ENCODE measurements at places on chromosomes 12 and 14. TPM values are rescaled to one million over a fixed set of nuclear protein-coding genes. Genes with fewer than 3 reads are reported as not detected.
A peak's percentile ranks its signal among the peaks of the same experiment; 100 is the strongest.

The GALNT8 gene
- 4.5 TPM for total RNA-seq

The CLEC2A gene
- total RNA-seq: not detected

The FOXG1 gene
- 0.28 TPM for total RNA-seq

The KRT84 gene
- not detected for total RNA-seq

The KRT78 gene
- total RNA-seq: not detected

The RTN1 gene
- 129 TPM for total RNA-seq

The CABP1 gene
- not detected for total RNA-seq

The GLS2 gene
- total RNA-seq: 0.85 TPM

The LPAR5 gene
- 6.8 TPM for total RNA-seq

DNA sequence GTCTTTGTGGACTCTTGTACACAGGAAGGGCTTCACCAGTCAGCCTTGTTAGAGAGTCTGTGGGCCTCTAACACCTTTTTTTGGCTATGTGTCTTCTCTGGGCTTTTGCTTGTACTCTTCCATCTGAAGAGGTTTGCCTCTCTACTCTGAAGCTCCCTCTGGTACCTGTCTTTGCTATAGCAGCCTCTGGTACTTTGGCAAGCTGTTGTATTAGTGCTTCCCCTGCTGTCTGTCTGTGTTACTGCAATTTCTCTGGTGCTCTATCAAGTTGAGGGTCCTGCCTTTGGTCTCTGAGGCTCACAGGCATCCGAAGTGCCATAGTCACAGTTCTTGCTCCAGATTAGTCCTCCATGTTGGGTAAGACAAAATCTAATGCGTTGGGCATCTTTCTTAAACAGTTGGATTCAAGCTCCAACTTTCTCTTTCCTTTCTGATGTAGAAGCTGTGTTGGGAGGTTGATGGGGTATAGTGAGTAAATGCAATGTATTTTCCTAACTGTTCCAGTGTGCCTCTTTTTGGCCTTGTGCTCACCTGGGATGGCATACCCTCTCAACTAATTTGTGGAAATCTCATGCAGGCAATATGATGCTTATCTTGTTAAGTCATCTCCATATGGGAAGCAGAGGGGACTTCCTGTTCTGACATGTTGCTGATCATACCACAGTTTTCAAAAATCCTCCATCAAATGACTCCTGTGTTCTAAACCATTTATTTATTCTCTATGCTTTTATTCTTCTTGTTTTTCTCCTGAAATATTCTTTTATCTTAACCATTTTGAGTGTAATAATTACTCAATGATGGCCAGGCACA, 88.8 kb downstream of the ATF7IP start:
- H3K4me1 ChIP-seq: no peaks in the 10 kb centered on the region
- peaks cover 14% of the 10 kb centered on the region for H3K36me3 ChIP-seq
- DNase-seq: no peak
- H3K27ac ChIP-seq: no peak overlapping the region
- no peaks in the 10 kb centered on the region for H3K27me3 ChIP-seq
- no peak overlapping the region for H3K4me3 ChIP-seq

GRCh38 chr12:54001283-54002187, 1.6 kb downstream of the HOXC9 start:
- no peak for DNase-seq
- H3K36me3 ChIP-seq: no peaks in the 10 kb centered on the region
- H3K27me3 ChIP-seq: peaks cover 25% of the 10 kb centered on the region
- H3K4me3 ChIP-seq: no peak overlapping the region
- peak overlapping the region; percentile 22 for H3K27ac ChIP-seq
- H3K4me1 ChIP-seq: peaks cover 12% of the 10 kb centered on the region

GRCh38 chr12:13362260-13362841, 165.8 kb downstream of the EMP1 start:
- H3K27ac ChIP-seq: no peak overlapping the region
- no peaks in the 10 kb centered on the region for H3K27me3 ChIP-seq
- no peaks in the 10 kb centered on the region for H3K36me3 ChIP-seq
- no peak overlapping the region for H3K4me3 ChIP-seq
- no peak for DNase-seq

- H3K36me3 ChIP-seq: no peaks in the 10 kb centered on the region
- H3K27me3 ChIP-seq: no peaks in the 10 kb centered on the region
- DNase-seq: no peak
- no peak overlapping the region for H3K27ac ChIP-seq
Measured at GRCh38 chr12:59708484-59708883, 112.7 kb downstream of the SLC16A7 start.

DNA sequence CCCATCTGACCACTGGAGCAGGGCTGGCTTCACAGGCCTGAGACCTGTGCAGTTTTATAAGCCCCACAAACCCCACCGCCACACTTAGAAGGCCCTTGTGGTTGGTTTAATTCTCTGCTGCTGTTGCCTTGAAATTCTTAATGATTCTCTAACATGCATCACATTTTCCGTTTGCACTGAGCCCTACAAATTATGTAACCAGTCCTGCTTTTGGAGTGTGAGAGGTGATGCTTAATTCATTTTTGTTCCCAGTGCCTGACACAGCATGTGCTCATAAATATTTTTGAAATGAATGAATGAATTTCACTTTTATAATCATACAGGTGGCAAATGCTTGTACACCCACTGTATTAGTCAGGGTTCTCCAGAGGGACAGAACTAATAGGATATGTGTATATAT, 52.8 kb upstream of the PLXNC1 start:
- H3K4me1 ChIP-seq: peaks cover 23% of the 10 kb centered on the region
- H3K4me3 ChIP-seq: no peak overlapping the region
- H3K27ac ChIP-seq: no peak overlapping the region

GRCh38 chr12:9361879-9362326, 153.7 kb upstream of the PZP start:
- no peak overlapping the region for H3K27ac ChIP-seq
- H3K36me3 ChIP-seq: no peaks in the 10 kb centered on the region
- no peak for DNase-seq
- no peaks in the 10 kb centered on the region for H3K4me1 ChIP-seq

DNA sequence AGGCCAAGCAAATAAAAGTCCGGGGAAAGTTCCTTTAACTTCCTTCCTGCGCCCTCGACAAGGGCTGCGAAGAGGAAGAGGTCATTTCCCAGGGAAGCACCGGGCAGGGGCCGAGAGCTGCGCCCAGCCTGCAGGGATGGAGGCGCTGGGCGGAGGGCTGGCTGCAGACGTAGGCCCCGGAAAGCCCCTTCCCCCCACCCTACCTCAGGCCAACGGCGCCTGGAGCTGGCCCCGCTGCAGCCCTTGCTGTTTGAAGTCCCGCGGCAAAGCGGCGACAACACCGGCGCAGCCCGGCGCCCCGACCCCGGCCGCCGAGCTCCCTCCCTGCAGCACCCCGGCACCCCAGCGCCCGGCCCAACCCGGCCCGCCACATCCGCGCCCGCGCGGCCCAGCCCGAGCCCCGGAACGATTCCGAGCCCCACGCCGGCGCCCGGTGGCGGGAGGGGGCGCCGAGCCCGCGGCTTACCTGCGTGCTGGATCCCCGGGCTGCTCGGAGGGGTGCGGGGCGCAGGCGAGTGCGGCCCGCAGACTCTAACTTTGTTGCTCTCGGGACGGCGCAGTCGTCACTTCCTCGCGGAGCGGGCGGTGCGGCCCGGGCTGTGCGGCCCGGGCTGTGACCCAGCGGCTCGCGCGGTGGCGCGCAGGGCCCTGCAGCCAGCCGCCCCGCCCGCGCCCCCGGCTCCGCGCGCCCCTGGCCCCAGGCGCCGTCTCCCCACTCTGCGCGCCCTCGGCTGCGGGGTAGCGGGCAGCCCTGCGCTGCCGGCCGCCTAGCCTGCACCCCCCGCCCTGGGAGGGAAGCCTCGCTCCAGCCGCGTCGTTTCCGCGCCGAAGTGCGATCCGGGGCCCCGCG, 64.8 kb upstream of the PTGR2 start:
- peak overlapping the region; percentile 95 for H3K27ac ChIP-seq
- no peaks in the 10 kb centered on the region for H3K27me3 ChIP-seq
- no peak for DNase-seq
- H3K4me1 ChIP-seq: peaks cover 63% of the 10 kb centered on the region
- no peaks in the 10 kb centered on the region for H3K36me3 ChIP-seq

DNA sequence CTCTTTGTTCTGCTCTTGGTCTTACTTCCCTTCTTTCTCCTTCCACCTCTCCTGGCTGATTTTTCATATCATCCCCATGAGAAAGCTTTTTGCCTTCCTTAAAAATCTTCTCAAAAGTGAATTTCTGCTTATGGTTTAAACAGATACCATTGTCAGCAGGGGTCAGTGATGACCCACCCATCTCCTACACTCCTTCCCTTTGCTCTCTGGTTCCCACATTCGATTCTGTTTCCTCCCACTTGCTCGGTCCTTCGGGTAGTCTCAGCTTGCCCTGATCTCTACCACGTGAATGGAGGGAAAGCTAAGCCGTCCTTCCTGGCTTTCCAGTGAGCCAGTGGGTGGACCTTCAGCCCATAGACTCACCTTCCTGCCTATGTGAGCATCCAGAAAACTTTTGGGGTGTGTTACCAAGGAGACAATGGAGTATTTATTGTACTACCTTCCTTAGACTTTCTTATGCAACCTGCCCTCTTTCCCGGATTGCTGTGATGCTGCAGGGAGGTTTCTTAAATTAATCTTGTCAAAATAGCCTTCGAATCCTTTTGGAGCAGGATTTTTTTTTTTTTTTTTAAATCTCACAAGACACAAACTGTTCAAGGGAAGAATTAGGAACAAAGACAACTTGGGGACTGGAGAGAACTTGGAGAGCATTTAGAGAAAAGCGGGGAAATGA, 306.3 kb downstream of the CACNA1C start:
- peak overlapping the region; percentile 56 for H3K27ac ChIP-seq
- no peak for DNase-seq
- H3K4me1 ChIP-seq: peaks cover 10% of the 10 kb centered on the region
- H3K36me3 ChIP-seq: no peaks in the 10 kb centered on the region
- no peaks in the 10 kb centered on the region for H3K27me3 ChIP-seq

DNA sequence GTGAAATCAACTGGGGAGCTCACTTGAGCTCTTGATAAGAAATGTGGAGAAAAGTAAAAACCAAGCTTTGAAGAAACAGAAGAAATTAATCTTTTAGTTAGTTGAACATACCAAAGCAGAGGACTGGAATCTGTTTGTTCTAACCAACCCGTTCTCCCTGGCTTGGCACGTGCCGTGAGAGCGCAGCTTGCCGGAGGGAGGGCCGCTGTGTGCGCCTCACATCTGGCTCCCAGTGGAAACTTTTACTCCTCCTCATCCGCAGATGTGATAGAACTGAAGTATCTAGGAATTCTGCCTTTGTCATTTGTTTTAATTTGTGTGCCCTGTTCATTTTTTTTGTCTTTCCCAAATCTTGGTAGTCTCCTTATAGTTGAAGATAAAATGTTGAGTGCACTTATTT, 64.9 kb downstream of the DDX51 start:
- H3K27me3 ChIP-seq: no peaks in the 10 kb centered on the region
- H3K4me1 ChIP-seq: peaks cover 5% of the 10 kb centered on the region
- no peak for DNase-seq
- H3K4me3 ChIP-seq: no peak overlapping the region
- H3K27ac ChIP-seq: no peak overlapping the region
- H3K36me3 ChIP-seq: peaks cover 33% of the 10 kb centered on the region

GRCh38 chr12:28870839-28871440, 278.1 kb upstream of the FAR2 start:
- no peaks in the 10 kb centered on the region for H3K27me3 ChIP-seq
- H3K4me3 ChIP-seq: no peak overlapping the region
- DNase-seq: no peak
- H3K27ac ChIP-seq: no peak overlapping the region

DNA sequence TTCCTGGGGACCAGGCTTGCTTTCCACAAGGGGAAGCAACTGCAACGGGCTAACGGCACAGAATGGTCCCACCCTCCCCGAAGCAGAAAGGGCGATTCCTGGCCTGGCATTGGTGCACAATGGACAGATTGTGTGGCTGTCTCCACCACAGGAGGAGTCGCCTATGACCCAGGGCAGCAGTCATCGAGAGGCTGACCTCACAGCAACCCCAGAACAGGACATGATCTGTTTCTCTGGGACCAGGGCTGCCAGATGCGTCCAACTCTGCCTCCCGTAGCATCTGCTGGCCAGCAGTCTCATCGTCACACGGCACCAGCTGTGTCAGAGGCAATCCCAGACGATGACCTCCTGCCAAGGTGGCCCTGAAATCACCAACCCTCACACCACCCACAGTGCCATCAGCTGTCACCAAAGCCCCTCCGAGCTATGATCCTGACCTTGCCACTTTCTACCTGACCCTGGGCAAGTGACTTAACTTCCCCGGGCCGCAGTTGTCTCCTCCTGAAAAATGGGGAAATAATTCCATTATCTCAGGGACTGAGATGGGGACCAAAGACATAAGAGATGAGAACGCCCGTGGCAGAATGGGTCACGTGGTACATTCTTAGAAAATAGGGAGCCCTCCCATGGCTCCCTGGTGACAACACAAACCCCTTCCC, 86.7 kb downstream of the CHGA start:
- DNase-seq: no peak
- H3K4me3 ChIP-seq: no peak overlapping the region
- no peaks in the 10 kb centered on the region for H3K27me3 ChIP-seq

DNA sequence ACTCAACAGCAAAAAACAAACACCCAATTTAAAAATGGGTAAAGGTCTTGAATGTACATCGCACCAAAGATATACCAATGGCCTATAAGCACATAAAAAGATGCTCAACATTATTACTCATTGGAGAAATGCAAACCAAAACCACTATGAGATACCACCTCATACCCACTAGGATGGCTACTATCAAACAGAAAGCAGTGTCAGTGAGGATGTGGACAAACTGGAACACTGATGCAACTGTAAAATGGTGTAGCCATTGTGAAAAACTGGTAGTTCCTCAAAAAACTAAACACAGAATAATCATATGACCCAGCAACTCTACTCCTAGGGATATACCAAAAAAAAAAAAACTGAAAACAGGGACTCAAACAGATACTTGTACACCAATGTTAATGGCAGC, 49.3 kb downstream of the CDK17 start:
- H3K27ac ChIP-seq: no peak overlapping the region
- H3K4me3 ChIP-seq: no peak overlapping the region
- no peak for DNase-seq
- no peaks in the 10 kb centered on the region for H3K27me3 ChIP-seq
- peaks cover 22% of the 10 kb centered on the region for H3K4me1 ChIP-seq

- no peaks in the 10 kb centered on the region for H3K36me3 ChIP-seq
- no peak overlapping the region for H3K27ac ChIP-seq
- H3K4me1 ChIP-seq: no peaks in the 10 kb centered on the region
- H3K4me3 ChIP-seq: no peak overlapping the region
- H3K27me3 ChIP-seq: no peaks in the 10 kb centered on the region
Measured at GRCh38 chr12:11969437-11970154, 101.1 kb upstream of the BCL2L14 start.
